Suppressor macrophage treated with lipopolysaccharide for 1 hour (primary cell): ENCODE measurements at places on chromosomes 2 and 18.

GRCh38 chr18:39489431-39489830 lies 1923.8 kb upstream of the CELF4 start:
- no peak for DNase-seq

GRCh38 chr18:70688286-70688685 lies 399.4 kb downstream of the SOCS6 start:
- DNase-seq = no peak

- DNase-seq = no peak
Observed at GRCh38 chr2:62765619-62766376, 60.3 kb downstream of the EHBP1 start.

DNA sequence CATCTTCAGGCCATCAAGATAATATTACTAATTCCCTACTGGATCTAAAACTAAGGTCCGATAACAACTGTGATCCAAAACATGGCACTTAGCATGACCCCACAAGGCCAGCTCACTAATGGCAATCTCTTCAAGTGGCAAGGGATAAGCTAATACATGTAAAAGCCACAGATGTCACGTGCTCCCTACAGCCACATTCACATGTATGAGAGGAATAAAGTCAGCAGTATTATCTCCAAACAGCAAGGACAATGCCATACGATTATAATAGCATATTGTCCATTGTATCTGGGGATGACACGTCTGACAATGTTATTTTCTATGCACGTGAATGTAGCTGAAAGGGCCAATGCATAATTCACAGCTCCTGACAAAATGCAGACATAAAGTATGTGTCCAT lies 56.0 kb downstream of the KLF7 start:
- no peak for DNase-seq

DNA sequence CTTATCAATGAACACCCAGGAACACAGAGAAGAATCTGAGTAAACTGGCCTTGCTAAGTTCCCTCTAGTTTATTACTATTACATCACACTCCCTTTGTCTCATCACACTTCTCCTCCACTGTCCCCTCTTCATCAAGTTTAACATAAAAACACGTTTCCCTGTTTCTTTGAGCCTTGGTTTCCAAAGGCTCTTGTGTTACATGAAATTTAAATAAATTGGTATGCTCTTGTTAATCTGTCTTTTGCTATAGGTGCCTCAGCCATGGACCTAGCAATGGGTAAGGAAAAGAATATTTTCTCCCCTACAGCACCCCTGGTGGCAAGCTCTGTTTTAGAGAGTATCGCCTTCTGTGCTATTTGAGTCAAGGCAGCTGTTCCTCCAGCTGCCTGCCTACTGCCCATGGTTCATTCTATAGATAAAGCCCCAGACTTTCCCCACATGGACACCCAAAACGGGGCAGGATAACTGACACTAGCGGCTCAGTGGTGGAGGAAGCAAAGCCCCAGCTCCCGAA lies 31.8 kb downstream of the TGIF1 start:
- peak; percentile 30 for DNase-seq

DNA sequence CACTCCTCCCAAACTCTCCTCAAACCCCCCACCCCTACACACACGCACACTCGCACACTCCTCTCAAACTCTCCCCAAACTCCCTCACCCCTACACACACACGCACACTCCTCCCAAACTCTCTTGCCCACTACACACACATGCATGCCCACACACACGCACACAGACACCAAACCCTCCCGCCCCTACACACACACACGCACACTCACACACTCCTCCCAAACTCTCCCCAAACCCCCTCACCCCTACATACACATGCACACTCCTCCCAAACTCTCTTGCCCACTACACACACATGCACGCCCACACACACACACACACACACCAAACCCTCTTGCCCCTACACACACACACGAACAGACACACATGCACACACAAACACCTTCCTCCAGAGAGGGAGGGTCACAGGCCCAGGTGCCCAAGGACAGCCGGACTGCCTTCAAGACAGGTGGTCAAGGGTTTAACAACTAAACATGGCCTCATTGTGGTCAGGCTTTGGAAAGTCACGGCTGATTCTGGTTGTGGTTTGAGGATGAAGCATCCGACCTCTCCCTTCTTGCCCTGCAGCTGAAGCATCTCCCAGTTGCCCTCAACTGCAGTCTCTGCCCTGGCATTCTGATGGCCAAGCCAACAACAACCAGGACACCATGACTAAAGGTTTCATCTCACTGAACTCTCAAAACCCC lies 72.3 kb upstream of the SNTG2 start:
- no peak for DNase-seq

DNA sequence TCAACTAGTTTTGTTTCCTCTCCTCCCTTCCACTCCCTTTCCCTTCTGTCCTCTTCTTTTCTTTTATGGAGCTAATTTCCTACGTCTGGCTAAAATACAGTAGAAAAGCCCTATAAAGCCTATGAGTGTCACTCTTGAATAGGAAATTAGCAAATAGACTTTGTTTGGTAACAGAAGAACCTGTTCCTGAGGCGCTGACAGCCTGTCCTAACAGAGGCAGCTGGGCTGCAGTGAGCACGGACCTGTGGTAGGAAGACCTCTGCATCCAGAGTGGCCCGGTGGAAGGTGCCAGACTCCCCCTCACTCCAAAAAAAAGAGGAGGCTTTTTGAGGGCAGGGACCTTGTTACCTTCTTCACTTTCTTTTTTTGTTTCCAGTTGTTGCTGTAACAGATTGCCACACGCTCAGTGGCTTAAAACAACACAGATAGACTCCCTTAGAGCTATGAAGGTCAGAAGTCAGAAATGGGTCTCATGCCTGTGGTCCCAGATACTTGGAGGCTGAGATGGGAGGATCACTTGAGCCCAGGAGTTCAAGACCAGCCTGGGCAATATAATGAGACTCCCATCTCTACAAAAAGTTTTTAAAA lies 81.2 kb upstream of the TXNDC2 start:
- DNase-seq = no peak

GRCh38 chr2:239870863-239871262 lies 154.3 kb downstream of the NDUFA10 start:
- no peak for DNase-seq

- no peak for DNase-seq
Observed at GRCh38 chr2:180343528-180344345, 336.6 kb upstream of the CWC22 start.

GRCh38 chr2:101152272-101153076 lies 1.3 kb upstream of the TBC1D8 start:
- DNase-seq = peak; percentile 72

GRCh38 chr2:31523871-31524492 lies 56.8 kb downstream of the SRD5A2 start:
- peak; percentile 71 for DNase-seq

- DNase-seq = no peak
Observed at GRCh38 chr2:119306196-119306590, 60.4 kb downstream of the C2orf76 start.

GRCh38 chr2:182186132-182186735 lies 200.6 kb downstream of the PPP1R1C start:
- DNase-seq = peak; percentile 53

- DNase-seq = no peak
Observed at GRCh38 chr18:53541924-53542323, 682.5 kb downstream of the MBD2 start.

GRCh38 chr18:42586601-42587000 lies 528.9 kb downstream of the RIT2 start:
- DNase-seq = no peak

DNA sequence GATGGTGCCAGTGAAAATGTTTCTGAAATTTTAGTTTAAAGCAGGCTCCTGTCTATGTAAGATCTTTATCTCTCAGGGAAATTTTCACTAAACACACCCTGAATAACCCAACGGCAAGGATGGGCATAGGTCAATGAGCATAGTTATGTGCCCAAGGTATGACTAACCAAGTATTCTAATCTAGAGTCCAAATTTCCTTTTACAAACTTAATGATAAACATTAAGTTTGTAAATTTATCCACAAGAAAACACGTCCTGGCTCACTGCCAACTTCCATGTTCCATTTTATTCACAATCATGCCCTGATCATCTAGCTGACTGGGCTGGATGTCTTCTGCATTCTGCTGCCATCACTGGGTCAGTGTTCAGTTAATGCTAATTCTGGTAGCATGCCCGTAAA lies 151.2 kb downstream of the SRBD1 start:
- DNase-seq = no peak
